ENCODE measurements at places on chromosomes 7 and 10. TPM values are rescaled to one million over a fixed set of nuclear protein-coding genes. Genes with fewer than 3 reads are reported as not detected.

DNA sequence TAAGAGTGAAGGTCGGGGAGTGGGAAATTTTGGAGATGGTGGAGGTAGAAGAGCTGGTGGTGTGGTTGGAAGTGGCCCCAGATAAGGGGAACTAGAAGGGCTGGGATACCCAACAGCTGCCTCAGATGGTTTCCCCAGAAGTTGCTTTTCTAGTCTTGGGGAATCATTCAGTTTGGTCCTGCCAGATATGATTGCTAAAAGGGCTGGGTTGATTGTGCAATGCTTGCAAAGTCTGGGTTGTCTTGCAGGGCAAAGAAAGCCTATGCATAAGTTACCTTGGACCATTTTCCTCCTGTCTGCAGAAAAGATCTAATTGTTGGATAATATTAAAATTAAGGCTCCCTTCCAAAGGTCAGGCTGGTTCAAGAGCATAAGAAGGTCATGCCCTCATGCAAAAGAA lies 213.8 kb upstream of the ZNF804B start:
- no peak for DNase-seq
- H3K4me1 ChIP-seq, result no peaks in the 10 kb centered on the region
- H3K36me3 ChIP-seq, result no peaks in the 10 kb centered on the region

DNA sequence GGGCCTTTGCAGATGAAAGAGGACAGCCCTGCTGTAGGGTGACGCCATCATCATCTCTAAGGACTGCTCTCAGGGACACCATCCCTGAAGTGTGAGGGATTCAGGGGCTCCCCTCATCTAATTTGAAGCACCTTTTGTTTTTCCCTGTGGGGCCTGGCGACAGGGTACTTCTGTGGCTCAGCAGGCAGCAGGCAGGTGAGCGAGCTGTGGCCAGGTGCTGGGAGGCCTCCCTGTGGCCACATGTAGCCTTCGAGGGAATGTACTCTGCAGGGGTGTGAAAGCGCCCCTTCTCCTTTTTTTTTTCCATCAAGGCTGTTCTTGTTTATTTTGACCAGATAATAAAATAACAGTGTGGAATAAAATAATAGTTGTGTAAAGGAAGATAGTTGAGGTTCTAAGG lies 118.2 kb upstream of the DPP6 start:
- no peak for DNase-seq
- H3K36me3 ChIP-seq, result no peaks in the 10 kb centered on the region
- no peaks in the 10 kb centered on the region for H3K4me1 ChIP-seq
- no peak overlapping the region for H3K27ac ChIP-seq

DNA sequence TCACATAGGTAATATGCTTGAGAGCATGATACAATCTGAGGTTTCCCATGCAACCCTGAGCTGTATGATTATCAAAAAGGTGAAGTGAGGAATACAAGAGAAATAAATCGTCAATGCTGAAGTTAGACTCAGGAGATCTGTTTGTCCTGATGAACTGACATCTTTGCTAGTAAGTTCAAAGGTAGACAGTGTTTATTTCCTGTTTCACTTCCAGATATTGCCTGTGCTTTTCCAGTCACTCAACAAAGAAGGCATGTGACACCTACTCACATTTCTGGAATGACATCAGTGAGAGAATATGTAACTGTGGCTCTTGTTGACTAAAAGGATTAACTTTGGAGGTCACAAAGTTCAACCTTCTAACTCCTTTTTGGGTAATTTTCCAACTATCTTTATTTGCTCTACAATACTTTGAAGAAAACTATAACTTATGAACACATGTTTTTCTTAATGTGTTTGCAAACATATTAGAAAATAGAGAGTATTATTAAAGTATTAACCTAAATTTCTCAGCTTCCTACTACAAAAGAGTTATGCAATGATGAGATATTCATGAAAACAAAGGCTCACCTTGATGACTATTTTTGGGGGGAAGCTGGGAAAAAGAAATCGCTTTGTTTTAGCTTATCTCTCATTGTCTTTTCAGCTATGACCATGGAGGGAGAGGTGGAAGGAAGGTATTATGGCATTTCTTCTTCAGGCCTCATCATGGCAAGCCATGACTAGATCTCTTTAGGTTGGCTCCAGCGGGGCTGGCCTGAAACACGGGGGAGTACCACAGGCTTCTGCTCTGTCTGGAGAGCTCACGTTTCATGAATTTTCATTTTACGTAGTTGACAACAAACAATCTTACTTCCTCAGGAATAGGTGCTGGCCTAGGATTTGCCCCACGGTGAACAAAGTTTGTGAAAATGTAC lies 214.7 kb upstream of the SLC26A5 start:
- H3K4me3 ChIP-seq, result no peak overlapping the region
- H3K27me3 ChIP-seq, result no peaks in the 10 kb centered on the region
- peaks cover 10% of the 10 kb centered on the region for H3K4me1 ChIP-seq
- peak; percentile 32 for DNase-seq

GRCh38 chr7:134255814-134256213 lies 60.9 kb downstream of the SLC35B4 start:
- H3K4me3 ChIP-seq, result no peak overlapping the region
- H3K4me1 ChIP-seq, result no peaks in the 10 kb centered on the region
- no peak overlapping the region for H3K27ac ChIP-seq
- no peaks in the 10 kb centered on the region for H3K36me3 ChIP-seq
- H3K27me3 ChIP-seq, result peaks cover 14% of the 10 kb centered on the region

GRCh38 chr7:31249671-31250070 lies 90.9 kb downstream of the NEUROD6 start:
- H3K4me1 ChIP-seq, result no peaks in the 10 kb centered on the region
- DNase-seq, result no peak
- no peak overlapping the region for H3K4me3 ChIP-seq
- H3K27me3 ChIP-seq, result no peaks in the 10 kb centered on the region
- H3K27ac ChIP-seq, result no peak overlapping the region
- no peaks in the 10 kb centered on the region for H3K36me3 ChIP-seq

Gene FRG2B
- not detected for total RNA-seq

Gene TFR2
- total RNA-seq, result 121 TPM
